ENCODE measurements at places on chromosomes 4 and X.

DNA sequence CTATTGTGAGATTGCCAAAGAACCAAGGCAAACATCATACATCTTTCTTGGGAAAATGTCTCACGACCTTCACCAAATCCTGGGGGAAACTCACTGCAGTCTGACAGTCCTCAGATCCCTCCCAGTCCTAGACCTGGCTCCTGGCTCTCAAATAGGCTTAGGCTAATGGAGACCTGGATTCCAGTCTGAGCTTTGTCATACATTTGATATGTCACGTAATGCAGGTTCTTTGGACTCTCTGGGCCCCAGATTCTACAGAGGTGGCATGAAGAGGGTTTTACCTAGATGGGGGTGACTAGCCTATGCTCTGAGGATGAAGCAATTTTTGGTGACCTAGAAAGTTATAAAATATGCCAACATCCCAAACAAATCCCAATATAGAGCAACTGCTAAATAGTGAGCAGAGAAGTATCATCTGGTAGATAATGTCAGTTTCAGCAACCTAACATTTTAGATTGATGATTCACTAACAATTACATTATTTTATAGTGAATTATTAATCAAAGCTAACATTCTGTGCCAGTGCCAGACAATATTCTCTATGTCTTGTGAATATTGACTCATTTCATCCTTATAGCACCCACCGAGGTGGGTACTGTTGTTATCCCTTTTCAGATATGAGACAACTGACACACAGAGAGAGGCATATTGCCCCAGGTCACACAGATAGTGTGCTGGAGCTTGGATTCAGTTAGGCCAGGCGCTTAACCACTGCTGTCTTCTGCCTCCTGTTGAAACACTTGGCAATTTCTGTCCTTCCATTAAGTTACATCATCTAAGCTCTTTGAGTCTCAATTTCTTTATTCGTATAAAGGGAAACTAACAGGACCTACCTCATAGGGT is 195.4 kb upstream of the MAMLD1 start:
- no peak for DNase-seq

DNA sequence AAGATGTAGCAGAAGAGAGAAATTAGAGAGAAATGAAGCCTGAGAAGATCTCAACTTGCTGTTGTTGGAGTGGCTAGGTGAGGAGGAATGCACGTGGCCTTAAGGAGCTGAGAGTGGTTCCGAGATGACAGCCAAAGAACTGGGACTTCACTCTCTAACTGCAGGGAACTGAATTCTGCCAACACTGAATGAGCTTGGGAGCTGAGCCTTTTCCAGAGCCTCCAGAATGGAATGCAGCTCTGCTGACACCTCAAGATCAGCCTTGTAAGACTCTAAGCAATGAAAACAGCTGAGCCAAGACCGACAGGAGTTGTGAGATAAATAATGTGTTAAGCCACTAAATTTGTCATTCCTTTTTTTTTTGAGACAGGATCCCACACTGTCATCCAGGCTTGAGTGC is 73.0 kb downstream of the TLL1 start:
- DNase-seq = no peak

- no peak for DNase-seq
These were observed 147.2 kb downstream of the AFF2 start for GRCh38 chrX:148647651-148648050.

- no peak for DNase-seq
These were observed 81.6 kb downstream of the SORBS2 start for GRCh38 chr4:185730387-185730786.

GRCh38 chrX:110407910-110408545 is 49.4 kb downstream of the RTL9 start:
- DNase-seq = no peak

GRCh38 chr4:168152837-168153500 is 60.6 kb downstream of the ANXA10 start:
- DNase-seq = no peak

DNA sequence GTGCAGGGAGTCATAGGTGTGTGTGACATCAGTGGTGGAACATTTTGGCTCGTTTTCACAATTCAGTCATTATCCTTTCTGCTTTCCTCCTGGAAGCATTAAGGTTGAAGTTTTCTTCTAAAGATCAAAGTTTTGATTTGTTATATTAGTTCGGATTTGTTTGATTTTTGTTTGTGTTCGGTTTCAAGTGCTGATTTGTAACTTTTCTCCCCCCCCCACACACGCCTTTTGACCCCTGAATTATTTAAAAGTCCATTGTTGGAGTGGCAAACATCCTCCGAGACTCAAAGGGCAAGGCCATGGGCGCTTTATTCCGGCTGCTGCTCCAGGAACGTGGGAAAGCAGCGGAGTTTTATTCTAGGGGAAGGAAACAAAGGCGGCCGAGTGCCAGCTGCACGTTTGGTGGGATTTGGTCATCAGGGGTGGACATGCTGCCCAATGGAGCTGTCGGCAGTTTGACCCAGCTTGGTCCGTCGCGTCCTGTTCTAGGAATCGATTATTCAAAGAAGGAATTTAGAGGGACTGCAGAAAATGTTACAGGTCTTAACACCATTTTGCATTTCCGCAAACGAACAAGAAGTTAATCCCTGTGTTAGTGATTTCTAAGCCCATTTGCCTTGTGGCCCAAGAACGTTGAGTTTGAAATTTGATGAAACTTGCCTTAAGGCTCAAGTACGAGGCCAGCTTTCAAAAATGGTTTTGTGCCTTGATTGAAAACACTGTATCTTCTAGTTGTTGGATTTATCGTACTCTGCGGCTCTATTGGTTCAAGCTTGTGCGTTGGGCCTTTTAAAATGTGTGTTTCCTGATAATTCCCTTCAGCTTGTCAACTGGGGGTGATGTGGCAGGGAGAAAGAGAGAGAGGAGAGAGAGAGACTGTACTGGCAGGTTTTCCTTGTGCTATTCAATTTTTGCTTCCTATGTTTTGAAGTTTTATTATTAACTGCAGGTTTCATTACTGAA is 565 bp upstream of the ZNF41 start:
- DNase-seq = no peak

DNA sequence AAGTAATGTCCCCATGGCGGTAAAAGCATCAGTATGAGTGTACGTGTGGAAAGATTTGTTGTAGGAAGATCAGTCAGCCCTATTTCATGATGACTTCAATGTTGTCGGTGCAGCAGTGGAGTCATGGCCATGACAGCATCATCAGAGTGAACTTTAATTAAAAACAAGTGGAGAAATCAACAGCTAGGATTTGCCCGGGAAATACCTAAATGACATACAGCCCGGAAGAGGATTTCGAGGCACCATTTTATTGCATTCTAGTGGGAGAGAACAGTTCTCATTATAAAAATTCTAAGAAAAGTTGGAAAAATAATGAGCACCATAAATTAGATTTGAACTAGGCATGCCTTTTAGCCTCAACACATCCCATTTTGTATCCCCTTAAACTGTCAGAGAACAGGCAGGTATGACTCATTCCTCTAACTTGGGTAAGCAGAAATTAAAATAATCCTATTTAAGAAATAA is 170.1 kb downstream of the SHROOM3 start:
- no peak for DNase-seq

DNA sequence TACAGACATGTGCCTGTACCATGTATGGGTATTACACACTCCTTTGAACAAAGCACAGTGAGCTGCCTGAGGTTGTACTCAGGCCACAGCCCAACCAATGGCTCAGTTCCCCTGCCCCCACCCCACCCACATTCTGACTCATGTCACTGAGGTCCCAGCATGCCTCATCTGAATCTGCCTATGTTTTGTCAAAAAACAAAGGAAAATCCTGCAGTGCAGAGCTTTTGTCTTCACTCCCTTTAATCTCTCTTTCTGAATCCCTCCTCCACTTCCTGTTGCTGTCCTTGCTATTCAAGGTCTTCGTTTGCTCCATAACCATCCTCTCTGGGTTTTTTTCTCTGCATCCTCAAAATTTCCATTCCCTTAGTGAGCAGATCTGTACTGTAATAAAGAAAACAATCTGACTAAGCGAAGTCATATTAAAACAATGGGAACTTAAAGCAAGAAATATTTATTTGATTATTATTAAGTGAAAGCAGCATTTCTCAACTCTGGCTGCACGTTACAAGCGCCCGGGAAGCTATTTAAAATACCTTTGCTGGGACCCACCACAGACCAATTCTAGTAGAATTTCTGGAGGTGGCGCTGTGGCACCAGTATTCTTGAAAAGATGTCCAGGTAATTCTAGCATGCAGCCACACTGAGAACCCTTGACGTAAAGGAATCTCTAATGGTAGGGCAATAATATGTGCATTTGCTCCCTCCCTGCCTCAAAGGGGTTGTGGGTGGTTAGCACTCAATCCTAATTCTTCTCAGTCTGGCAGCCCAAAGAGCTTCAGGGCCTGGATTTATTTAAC is 8.7 kb downstream of the GUCY2F start:
- DNase-seq = no peak

- DNase-seq = no peak
These were observed 91.5 kb downstream of the UPRT start for GRCh38 chrX:75365243-75365975.

- DNase-seq = no peak
These were observed 639.9 kb downstream of the SPOCK3 start for GRCh38 chr4:166594326-166594946.

DNA sequence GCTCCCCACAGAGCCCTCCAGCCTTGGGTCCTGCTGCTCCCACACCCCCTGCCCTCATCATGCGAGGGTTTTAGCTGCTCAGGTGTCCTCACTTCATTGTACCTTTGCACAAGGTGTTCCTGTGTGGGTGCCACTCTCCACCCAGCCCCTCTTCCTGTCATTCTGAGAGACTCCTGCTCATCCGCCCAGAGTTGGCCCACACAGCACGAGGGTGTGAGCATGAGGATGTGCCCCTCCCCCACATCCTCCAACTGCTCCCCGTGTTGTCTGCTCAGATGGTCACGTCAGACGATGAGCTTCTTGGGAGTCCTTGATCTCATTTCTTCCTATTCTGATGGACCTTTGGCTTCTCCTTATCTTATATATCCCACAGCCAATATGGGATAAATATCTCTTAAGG is 53.2 kb downstream of the HTT-AS start:
- no peak for DNase-seq

DNA sequence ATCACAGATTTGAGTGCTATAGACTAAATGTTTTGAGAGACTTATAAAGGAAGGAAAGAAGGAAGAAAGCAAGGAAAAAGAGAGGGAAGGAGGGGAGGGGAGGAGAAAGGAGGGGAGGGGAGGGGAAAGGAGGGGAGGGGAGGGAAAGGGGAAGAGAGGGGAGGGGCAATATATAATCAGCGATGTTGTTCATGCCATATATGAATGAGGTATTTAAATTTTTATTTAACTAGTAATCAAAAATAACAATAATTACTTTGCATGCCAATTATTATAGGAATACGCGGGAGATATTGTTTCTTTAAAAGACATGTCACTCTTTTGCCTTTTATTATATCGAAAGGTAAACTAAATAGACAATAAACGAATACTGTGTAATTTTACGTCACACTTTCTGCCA is 1029.7 kb downstream of the FAT4 start:
- DNase-seq = no peak

Data from keratinocyte (primary cell).